ENCODE measurements at places on chromosomes 2 and 18. TPM values are rescaled to one million over a fixed set of nuclear protein-coding genes. Genes with fewer than 3 reads are reported as not detected.

DNA sequence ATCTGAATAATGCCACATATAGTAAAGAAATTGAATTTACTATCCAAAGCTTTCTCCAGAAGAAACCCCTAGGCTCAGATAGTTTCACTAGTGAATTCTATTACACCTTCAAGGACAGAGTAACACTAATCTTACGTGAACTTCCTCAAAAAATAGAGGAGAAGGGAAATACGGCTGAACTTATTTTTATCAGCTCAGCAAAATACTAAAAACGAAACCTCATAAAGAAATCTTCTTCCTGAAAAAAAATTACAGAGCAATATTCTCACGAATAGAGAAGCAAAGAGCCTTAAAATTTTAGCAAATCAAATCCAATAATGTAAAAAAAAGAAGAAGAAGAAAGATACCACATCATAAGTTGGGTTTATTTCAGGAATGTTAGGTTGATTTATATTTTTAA lies 14.7 kb downstream of the CAPN13 start:
- no peak overlapping the region for H3K4me3 ChIP-seq
- DNase-seq: no peak

GRCh38 chr2:238710032-238710735 lies 137.7 kb upstream of the TWIST2 start:
- no peak overlapping the region for H3K27ac ChIP-seq
- H3K4me1 ChIP-seq: no peaks in the 10 kb centered on the region
- H3K36me3 ChIP-seq: no peaks in the 10 kb centered on the region
- DNase-seq: no peak
- H3K27me3 ChIP-seq: no peaks in the 10 kb centered on the region

Gene HAAO
- total RNA-seq: 5.3 TPM

DNA sequence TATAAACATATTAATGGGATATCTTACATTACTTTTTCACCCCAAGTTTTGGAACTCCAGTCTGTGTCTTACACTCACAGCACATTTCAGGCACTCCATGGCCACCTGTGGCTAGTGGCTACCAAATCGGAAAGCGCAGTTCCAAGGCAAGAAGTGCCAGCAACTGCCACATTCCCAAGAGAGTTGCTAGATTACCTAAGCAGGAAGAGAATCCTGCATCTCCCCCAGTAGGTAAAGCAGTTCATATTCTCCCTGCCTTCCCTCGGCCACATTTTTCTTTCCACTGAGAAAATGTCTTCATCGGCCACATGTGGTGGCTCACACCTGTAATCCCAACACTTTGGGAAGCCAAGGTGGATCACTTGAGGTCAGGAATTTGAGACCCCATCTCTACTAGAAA lies 62.8 kb downstream of the MEX3C start:
- no peak for DNase-seq
- no peaks in the 10 kb centered on the region for H3K27me3 ChIP-seq
- no peak overlapping the region for H3K4me3 ChIP-seq
- H3K4me1 ChIP-seq: no peaks in the 10 kb centered on the region

GRCh38 chr2:27715318-27716210 lies 51.9 kb downstream of the SLC4A1AP start:
- no peaks in the 10 kb centered on the region for H3K36me3 ChIP-seq
- peak overlapping the region; percentile 85 for H3K4me3 ChIP-seq
- H3K27ac ChIP-seq: no peak overlapping the region
- H3K4me1 ChIP-seq: peaks cover 6% of the 10 kb centered on the region
- no peaks in the 10 kb centered on the region for H3K27me3 ChIP-seq

GRCh38 chr18:72848503-72849237 lies 19.1 kb downstream of the NETO1 start:
- H3K27ac ChIP-seq: no peak overlapping the region
- no peaks in the 10 kb centered on the region for H3K27me3 ChIP-seq
- DNase-seq: no peak
- no peak overlapping the region for H3K4me3 ChIP-seq
- no peaks in the 10 kb centered on the region for H3K36me3 ChIP-seq

Gene TUBB8B
- 0.72 TPM for total RNA-seq

- no peak overlapping the region for H3K4me3 ChIP-seq
- no peak overlapping the region for H3K27ac ChIP-seq
- no peaks in the 10 kb centered on the region for H3K4me1 ChIP-seq
- H3K27me3 ChIP-seq: no peaks in the 10 kb centered on the region
- no peak for DNase-seq
- no peaks in the 10 kb centered on the region for H3K36me3 ChIP-seq
These were observed 18.5 kb upstream of the UGT1A8 start for GRCh38 chr2:233598952-233599351.

DNA sequence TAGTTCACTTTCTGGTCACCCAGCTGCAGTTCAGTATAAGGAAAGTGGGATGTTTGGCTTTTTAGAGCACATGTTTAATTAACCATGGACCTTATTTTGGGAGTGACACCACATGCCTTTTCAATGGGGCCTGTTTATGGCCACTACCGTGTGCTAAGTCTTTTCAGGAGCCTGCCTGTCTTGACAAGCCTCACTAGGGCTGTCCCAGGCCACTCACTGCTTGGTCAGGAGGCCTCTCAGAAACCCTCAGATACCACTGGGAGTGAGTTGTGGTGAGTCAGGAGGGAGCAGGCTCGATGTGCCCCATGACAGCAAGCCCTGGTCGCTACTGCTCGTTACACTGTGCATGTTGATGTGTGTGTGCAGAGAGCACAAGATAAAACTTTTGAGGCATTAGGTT lies 123.0 kb downstream of the MAP4K4 start:
- H3K4me3 ChIP-seq: no peak overlapping the region
- no peak overlapping the region for H3K27ac ChIP-seq
- H3K4me1 ChIP-seq: peaks cover 11% of the 10 kb centered on the region
- H3K36me3 ChIP-seq: no peaks in the 10 kb centered on the region
- DNase-seq: no peak
- no peaks in the 10 kb centered on the region for H3K27me3 ChIP-seq

Gene ATP8B1
- total RNA-seq: 0.53 TPM

Gene FIGN
- 12.9 TPM for total RNA-seq

DNA sequence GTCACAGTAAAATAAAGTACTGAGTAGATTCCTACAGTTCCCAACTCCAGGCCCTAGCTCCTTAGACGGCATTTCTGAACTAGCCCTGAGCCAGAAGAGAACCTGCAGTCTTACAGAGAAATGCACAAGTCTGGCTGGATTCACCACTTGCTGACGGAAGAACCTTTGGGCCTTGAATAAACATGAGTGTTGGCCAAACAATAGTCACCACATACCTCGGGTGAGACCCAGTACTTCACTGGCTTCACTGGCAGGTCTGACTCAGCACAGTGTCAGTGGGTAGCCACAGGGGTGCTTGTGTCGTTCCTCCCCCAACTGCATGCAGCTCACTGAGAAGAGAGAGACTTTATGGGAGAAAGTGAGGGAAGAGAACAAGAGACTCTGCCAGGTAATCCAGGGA lies 88.9 kb downstream of the TMEM185B start:
- peaks cover 47% of the 10 kb centered on the region for H3K36me3 ChIP-seq
- H3K4me3 ChIP-seq: no peak overlapping the region
- H3K4me1 ChIP-seq: peaks cover 6% of the 10 kb centered on the region
- DNase-seq: peak; percentile 66
- H3K27ac ChIP-seq: no peak overlapping the region
- H3K27me3 ChIP-seq: no peaks in the 10 kb centered on the region

DNA sequence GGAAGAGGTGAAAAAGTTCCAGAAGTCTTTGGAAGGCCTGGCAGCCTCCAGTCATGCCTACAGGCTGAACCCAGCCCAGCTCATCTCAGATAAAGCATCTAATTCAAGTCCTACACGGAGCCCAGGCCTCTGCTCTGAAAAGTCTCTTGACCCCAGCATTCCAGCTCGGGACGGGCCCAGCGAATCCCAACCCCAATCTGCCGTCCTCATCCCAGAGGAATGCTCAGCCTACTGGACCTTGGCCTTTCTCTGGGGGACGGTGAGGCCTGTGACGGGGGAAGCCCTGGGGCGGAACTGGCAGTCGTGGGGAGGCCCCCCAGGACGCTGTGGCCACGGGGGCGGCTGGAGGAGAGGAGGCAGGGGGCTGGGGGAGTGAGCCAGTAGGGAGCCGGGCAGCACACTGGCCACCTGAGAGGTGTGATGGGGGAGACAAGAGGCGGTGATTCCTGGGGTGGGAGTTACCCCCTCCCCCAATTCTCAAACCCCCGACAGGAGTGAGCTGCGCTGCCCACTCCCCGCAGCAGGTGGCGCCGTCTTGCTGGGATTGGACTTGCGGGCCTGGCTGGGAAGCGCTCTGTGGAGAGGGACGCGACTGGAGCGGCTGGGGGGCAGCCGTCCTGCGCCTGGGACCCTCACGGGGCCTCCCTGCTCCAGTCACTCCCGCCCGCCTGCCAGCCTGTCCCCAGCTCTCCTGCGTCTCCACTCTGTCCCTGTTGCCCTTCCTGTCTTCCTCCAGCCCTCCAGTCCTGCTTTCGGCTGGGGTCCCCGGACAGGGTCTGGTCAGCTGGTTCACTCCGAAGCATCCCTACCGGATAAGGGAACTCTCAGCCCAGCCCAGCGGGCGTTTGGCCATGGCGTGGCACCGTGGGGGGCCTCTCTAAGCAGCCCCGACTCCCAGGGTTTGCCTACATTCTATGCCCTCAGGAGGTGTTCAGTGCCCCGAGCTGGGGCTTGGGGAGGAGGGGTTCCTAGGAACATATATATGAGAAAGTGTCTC lies 182.6 kb upstream of the HAAO start:
- no peak overlapping the region for H3K27ac ChIP-seq
- peak overlapping the region; percentile 67 for H3K4me3 ChIP-seq
- no peaks in the 10 kb centered on the region for H3K4me1 ChIP-seq
- no peaks in the 10 kb centered on the region for H3K27me3 ChIP-seq
- peak; percentile 82 for DNase-seq

DNA sequence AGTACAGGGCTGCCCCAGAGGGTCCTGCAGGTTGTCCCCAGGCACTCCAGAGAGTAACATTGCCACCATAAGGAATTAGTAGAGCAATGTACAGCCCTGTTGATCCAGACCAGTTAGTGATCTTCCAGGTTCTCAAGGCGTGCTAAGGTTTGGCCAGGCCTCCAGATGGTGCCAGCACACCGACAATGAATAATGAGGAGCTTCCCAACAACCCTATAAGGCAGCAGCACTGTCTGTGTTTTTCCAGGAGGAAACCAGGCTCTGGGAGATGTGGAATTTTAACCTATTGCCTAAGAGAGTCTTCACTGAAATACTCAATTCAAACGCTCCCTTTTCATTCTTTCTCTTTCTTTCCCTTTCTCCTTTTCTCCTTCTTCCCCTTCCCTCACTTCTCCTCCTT lies 122.1 kb downstream of the MGAT5 start:
- DNase-seq: peak; percentile 30
- H3K4me3 ChIP-seq: no peak overlapping the region
- H3K27ac ChIP-seq: no peak overlapping the region
- peaks cover 10% of the 10 kb centered on the region for H3K36me3 ChIP-seq

Gene UGT1A1
- total RNA-seq: not detected

DNA sequence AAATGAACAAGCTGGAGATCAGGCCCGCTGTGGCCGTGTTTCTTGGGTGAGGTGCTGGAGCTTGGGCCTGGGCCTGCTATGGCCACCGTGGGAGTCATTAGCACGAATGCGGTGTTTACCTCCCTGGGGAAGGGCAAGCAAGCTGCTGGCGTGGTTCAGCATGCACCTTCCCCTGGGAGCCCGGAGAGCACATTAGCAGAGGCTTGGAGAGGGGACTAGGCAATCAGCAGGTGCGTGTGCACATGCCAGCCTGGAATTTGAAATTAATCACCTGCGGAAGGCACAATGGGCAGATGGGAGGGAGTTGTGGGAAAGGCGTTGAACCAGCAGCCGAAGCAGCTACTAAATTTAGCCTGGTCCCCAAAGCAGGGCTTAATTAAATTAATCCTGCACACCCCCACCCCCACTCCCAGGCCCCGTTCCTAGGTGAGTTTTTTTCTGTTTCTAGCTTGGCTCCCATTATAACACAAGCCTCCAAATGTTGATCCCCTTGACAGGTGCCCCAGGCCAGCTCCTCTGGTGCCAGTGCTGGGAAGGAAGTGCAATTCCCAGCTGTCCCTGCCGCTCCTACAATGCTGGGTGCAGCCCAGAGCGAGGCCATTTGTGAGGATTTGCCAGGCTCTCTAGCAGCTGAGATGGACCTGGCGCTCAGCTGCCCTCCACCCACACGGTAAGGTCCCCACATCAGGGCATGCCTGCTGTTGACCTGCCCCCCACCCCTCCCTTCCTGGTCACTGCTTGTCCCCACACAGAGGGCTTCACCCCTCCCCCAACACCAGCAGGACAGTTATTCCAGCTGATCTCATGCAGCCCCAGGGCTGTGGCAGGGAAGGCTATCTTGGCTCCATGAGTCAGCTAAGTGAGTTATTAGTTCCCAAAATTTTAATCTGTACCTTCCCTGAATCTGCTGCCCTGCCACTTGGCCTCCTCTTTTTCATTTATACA lies 115.0 kb downstream of the ZBTB7C start:
- H3K27me3 ChIP-seq: no peaks in the 10 kb centered on the region
- no peak overlapping the region for H3K4me3 ChIP-seq
- no peaks in the 10 kb centered on the region for H3K4me1 ChIP-seq
- no peak overlapping the region for H3K27ac ChIP-seq
- no peaks in the 10 kb centered on the region for H3K36me3 ChIP-seq
- no peak for DNase-seq

- H3K4me3 ChIP-seq: no peak overlapping the region
- H3K36me3 ChIP-seq: no peaks in the 10 kb centered on the region
- H3K27ac ChIP-seq: no peak overlapping the region
- H3K27me3 ChIP-seq: no peaks in the 10 kb centered on the region
- H3K4me1 ChIP-seq: peaks cover 8% of the 10 kb centered on the region
- DNase-seq: no peak
These were observed 102.0 kb downstream of the CPO start for GRCh38 chr2:207041279-207041678.

Gene MAT2A
- 459 TPM for total RNA-seq

DNA sequence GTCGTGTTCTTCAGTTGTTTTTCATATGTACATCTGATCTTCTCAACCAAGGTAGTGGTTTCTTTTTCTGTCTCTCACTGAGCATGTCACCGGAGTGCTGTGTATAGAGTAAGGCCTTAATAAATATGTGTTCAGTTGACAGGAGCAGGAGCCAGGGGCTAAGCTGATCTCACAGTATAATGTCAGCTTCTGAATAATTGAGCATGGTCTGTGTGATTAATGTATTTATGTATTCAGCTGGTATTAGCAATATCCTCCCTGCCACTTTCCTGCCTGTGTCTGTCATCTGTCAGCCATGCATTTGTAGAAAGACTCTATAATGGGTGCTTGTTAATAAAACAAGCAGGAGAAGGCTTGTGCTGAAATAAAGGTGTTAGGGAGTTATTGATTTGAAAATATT lies 198.9 kb downstream of the ADCYAP1 start:
- H3K36me3 ChIP-seq: no peaks in the 10 kb centered on the region
- H3K4me1 ChIP-seq: no peaks in the 10 kb centered on the region
- DNase-seq: no peak
- no peak overlapping the region for H3K4me3 ChIP-seq
- no peaks in the 10 kb centered on the region for H3K27me3 ChIP-seq

Gene MEP1B
- not detected for total RNA-seq
